Ascending aorta (tissue), 2 donors: ENCODE measurements at places on chromosomes 12 and 14. TPM values are rescaled to one million over a fixed set of nuclear protein-coding genes. Genes with fewer than 3 reads are reported as not detected.

The GZMH gene
- 0.96 TPM for total RNA-seq

The DAO gene
- total RNA-seq: not detected

The PELI2 gene
- total RNA-seq: 17.1 TPM

The SMAGP gene
- total RNA-seq: 27.4 TPM

The SIX4 gene
- total RNA-seq: 1.4 TPM

The MDGA2 gene
- total RNA-seq: not detected

The GPR68 gene
- total RNA-seq: not detected

The RFLNA gene
- total RNA-seq: not detected

The DNAI7 gene
- total RNA-seq: not detected

The PLEK2 gene
- total RNA-seq: 0.53 TPM

The AQP2 gene
- not detected for total RNA-seq

The GPR137C gene
- not detected for total RNA-seq

The CPNE6 gene
- total RNA-seq: not detected

The RHEBL1 gene
- not detected for total RNA-seq

The CLEC1B gene
- not detected for total RNA-seq

The LRFN5 gene
- total RNA-seq: 0.11 TPM

The TAS2R30 gene
- total RNA-seq: 3.6 TPM

The MYF5 gene
- not detected for total RNA-seq

The ADAM21 gene
- total RNA-seq: 0.11 TPM

The CD69 gene
- 1.3 TPM for total RNA-seq

The KRT2 gene
- not detected for total RNA-seq

The OR11H12 gene
- not detected for total RNA-seq

The ACTN1 gene
- total RNA-seq: 814 TPM

The CEP170B gene
- 39.1 TPM for total RNA-seq

The GARIN6 gene
- total RNA-seq: not detected

The RDH16 gene
- 5.6 TPM for total RNA-seq

The ADAMTS20 gene
- total RNA-seq: not detected

The ACSM4 gene
- not detected for total RNA-seq

The PMCH gene
- not detected for total RNA-seq

The AHSA1 gene
- 123 TPM for total RNA-seq

The POTEG gene
- not detected for total RNA-seq
